ENCODE measurements at places on chromosomes 3 and 15. TPM values are rescaled to one million over a fixed set of nuclear protein-coding genes. Genes with fewer than 3 reads are reported as not detected.

- no peak for DNase-seq
These were observed 23.0 kb upstream of the BFSP2 start for GRCh38 chr3:133376810-133377209.

- DNase-seq: no peak
These were observed 105.4 kb upstream of the CCDC54 start for GRCh38 chr3:107271787-107272387.

- DNase-seq: no peak
These were observed 6.8 kb upstream of the LDHAL6B start for GRCh38 chr15:59199626-59200465.

DNA sequence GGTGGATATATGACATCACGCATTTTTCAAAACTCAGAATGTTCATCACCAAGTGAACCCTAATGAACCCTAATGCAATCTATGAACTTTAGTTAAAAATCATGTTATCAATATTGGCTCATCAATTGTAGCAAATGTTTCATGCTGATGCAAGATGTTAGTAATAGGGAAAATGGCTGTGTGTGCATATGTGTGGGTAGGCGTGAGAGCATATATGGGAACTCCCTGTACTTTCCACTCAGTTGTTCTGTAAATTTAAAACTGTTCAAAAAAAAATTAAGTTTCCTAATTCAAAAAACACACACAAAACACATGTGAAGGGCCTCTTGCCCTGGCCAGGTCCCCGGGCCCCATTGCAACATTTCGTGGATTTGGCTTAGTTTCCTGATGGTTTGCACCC lies 89.7 kb upstream of the PROK2 start:
- DNase-seq: no peak

DNA sequence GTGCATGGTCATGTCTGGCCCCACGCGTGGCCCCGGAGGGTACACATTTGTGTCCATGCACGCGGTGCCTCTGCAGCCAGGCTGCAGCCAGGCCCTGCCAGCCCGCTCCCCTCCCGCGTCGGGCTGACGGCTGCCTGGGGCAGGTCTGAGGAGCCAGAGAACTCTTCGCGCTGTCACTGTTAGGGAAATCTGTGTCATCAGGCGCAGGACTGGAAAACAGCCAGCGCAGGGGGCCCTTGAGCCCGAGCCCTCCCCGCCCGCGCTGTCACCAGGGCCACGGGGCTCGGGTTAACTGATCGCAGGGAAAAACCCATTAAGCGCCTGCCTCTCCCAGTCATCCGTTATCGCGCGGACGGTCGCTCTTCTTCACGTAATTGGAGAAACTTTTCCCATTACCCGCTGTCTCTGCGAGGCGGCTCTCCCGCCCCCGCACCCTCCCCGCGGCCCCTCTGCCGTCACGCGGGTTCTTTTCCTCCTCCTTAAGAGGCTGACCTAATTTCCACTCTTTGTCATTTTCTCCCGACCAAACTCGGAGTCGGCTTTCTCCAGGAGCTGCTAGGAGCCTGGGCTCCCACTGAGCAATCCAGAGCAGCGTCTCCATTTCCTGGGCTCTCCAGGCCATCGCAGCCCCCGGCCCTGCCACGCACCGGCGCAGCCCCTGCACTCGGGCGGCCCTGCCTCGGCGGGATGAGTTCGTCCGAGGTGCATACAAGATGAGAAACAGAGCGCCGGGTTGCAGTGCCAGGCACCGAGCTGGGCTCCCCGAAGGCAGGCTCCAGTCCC lies 57.5 kb upstream of the PRR23E start:
- peak; percentile 63 for DNase-seq

GRCh38 chr15:76339305-76340197 lies 3.0 kb downstream of the ISL2 start:
- DNase-seq: no peak

DNA sequence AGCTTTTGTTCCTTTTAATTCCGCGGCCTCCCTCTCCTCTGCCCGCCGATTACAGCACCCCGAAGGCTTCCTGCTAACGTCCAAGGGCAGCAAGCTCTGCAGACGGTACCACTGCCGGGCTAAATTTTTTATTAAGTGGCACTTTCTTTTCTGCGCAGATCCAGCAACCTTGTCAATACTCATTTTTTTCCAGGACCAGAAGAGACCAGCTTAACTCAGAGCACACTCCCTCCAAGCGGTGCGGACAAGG lies 542 bp upstream of the MEIS2 start:
- no peak for DNase-seq

GRCh38 chr3:156957715-156958114 lies 131.6 kb downstream of the LEKR1 start:
- no peak for DNase-seq

- DNase-seq: no peak
These were observed 10.2 kb downstream of the ACKR2 start for GRCh38 chr3:42819351-42819965.

GRCh38 chr3:39276746-39277145 lies 3.1 kb downstream of the CX3CR1 start:
- DNase-seq: no peak

- no peak for DNase-seq
These were observed 22.1 kb downstream of the CNTN3 start for GRCh38 chr3:74592359-74592758.

GRCh38 chr3:60403866-60404265 lies 847.4 kb downstream of the FHIT start:
- no peak for DNase-seq

DNA sequence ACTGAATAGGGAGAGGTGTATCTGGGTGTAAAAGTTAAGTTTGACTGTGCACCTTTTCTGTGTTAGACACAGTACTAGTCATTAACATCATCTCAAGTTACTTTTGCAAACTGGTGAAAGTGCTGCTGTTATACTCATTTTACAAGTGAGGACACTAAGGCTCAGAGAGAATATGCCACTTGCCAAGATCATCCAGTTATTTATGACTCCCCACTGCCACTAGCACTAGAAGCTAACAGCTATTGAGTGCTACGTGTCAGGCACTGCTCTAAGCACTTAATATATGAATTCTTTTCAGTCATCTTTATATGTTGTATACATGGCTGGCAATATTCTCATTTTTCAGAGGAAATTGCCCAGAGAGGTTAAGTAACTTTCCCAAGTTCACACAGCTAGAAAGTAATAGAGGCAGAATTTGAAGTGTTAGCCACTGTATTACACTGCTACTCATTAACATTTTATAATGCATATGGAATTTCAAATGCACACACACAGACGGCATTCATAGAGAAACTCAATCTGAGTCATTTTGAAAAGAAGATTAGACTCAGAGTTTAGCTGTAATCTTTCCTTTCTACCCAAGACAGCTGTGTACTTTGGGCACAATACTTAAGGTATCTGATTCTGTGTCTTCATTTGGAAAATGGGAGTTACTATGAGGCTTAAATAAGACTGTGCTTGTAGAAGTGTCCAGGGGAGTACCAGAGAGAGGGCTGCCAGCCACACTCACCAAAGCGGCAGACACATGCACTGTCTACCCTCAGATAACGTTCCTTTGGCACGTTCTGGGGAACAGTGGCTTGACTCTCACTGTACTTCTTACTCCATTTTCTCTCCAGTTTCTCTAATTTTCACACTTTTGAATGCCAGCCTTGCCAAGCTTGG lies 1.3 kb upstream of the MASP1 start:
- DNase-seq: no peak

- DNase-seq: no peak
These were observed 60.9 kb upstream of the PYGO1 start for GRCh38 chr15:55649058-55649423.

- peak; percentile 83 for DNase-seq
These were observed 42.4 kb upstream of the RHO start for GRCh38 chr3:129485721-129486663.

- DNase-seq: no peak
These were observed 167.0 kb downstream of the FMN1 start for GRCh38 chr15:33027306-33028035.

The ECE2 gene
- polyA plus RNA-seq: not detected

The CTXN2 gene
- not detected for polyA plus RNA-seq

The MESP2 gene
- polyA plus RNA-seq: not detected

The LRRC2 gene
- 20.7 TPM for polyA plus RNA-seq

The HYAL1 gene
- polyA plus RNA-seq: 60.7 TPM

The WDR72 gene
- not detected for polyA plus RNA-seq

The CHCHD6 gene
- 29.3 TPM for polyA plus RNA-seq

The RLBP1 gene
- not detected for polyA plus RNA-seq

The P2RY1 gene
- 1.2 TPM for polyA plus RNA-seq

The PIGB gene
- polyA plus RNA-seq: 2.3 TPM

The ANKRD34C gene
- 0.15 TPM for polyA plus RNA-seq

The TPM1 gene
- 16,217 TPM for polyA plus RNA-seq

The FRG2C gene
- not detected for polyA plus RNA-seq

The MAGEF1 gene
- 24.7 TPM for polyA plus RNA-seq

The PP2D1 gene
- not detected for polyA plus RNA-seq

The C3orf18 gene
- 28.7 TPM for polyA plus RNA-seq

Measured in heart left ventricle (tissue), 16 donors.